ENCODE measurements at places on chromosomes 3 and 15. TPM values are rescaled to one million over a fixed set of nuclear protein-coding genes. Genes with fewer than 3 reads are reported as not detected.

SMAD6 gene
- 55.4 TPM for total RNA-seq

WDR72 gene
- not detected for total RNA-seq

FOXP1 gene
- 57.5 TPM for total RNA-seq

CCR4 gene
- not detected for total RNA-seq

XXYLT1 gene
- total RNA-seq = 13.6 TPM

INKA1 gene
- total RNA-seq = 20.5 TPM

SRGAP3 gene
- total RNA-seq = 5.2 TPM

ADGRG7 gene
- 52.7 TPM for total RNA-seq

BNC1 gene
- 0.13 TPM for total RNA-seq

CHL1 gene
- not detected for total RNA-seq

CCRL2 gene
- total RNA-seq = 1.7 TPM

PIK3CB gene
- total RNA-seq = 7.9 TPM

IQCF5 gene
- not detected for total RNA-seq

CLRN1 gene
- total RNA-seq = not detected

ASB14 gene
- under 0.01 TPM for total RNA-seq

AMIGO3 gene
- total RNA-seq = not detected

SCG3 gene
- total RNA-seq = not detected

MYL3 gene
- not detected for total RNA-seq

KNG1 gene
- total RNA-seq = not detected

PLSCR5 gene
- not detected for total RNA-seq

SETD5 gene
- 26.7 TPM for total RNA-seq

ANKRD34C gene
- total RNA-seq = not detected

A4GNT gene
- total RNA-seq = not detected

TNNC1 gene
- total RNA-seq = 2.7 TPM

CYP11A1 gene
- total RNA-seq = 0.12 TPM

KCNAB1 gene
- total RNA-seq = 1.9 TPM

AGBL1 gene
- total RNA-seq = not detected

USP3 gene
- total RNA-seq = 26.4 TPM

SNRK gene
- total RNA-seq = 20.1 TPM

LIPH gene
- 0.87 TPM for total RNA-seq

GASK1A gene
- 0.92 TPM for total RNA-seq

GPR176 gene
- 206 TPM for total RNA-seq

Measured in aortic smooth muscle cell (primary cell).